T1000 (cell line): ENCODE measurements at places on chromosomes 4 and X.
A peak's percentile ranks its signal among the peaks of the same experiment; 100 is the strongest.

DNA sequence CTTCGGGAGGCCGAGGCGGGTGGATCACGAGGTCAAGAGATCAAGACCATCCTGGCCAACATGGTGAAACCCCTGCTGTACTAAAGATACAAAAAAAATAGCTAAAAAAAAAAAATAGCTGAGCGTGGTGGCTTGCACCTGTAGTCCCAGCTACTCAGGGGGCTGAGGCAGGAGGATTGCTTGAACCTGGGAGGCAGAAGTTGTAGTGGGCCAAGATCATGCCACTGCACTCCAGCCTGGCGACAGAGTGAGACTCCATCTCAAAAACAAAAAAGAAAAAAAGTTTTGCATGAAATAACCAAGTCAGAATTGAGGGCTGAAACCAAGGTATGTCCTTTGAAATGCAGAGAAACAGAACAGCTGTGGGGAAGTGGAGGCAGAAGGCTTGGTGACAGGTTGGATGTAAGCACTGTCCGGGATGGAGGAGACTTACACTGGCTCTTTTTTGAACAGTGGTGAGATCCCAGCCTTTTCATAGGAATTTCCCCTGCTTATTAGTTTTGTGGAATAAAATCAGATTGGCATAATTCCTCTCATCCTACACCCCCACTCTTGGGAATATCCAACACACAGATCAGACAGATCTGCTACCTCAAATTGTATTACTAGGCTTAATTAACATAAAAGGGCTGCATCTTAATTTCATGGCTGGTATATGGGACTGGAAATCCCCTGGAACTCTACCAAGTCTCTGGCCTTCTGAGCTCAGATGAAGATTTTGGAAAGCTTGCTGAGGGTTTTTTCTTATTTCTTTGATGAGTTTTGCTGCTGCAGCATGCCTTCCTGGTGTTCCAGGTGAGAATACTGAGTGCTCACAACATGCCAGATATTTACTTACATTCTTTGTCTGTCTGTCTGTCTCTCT lies 18.8 kb upstream of the C4orf36 start:
- no peak for DNase-seq

- DNase-seq: no peak
Measured at GRCh38 chrX:38919202-38919601, 117.9 kb downstream of the MID1IP1 start.

DNA sequence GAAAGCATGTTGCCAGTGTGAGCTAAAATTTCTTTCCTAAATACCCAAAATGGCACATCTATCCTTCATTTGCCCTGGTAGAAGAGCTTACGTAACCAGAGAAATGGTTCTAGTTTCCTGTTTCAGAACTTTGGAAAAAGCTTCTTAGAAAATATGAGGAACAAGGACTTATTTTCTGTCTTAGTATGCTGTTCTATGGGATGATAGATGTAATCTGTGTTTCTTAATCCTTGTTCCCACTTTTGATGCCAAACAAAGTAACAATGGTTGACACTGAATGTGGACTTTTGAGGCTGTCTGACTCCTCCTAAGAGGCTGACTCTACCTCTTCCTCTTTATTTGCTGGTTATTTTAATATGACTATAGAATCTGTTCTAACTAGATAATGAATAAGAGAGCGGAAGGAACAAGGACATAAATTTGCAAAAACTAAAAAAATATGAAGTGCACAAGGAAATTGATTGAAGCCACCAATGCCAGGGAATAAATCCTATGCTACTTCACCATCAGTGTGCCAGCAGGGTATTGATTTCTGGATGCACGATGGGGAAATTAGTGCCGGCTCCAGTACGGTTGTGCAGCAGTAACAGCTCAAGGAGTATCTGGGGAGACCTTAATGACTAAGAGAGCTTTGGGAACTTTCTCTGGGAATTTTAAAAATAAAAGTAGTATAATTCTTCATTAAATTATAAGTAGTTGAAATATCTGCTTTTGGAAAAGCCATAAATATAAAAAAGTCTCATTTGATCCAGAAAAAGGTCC lies 39.4 kb upstream of the TET2 start:
- no peak for DNase-seq

- no peak for DNase-seq
Measured at GRCh38 chrX:129984111-129984958, 1.9 kb downstream of the BCORL1 start.

DNA sequence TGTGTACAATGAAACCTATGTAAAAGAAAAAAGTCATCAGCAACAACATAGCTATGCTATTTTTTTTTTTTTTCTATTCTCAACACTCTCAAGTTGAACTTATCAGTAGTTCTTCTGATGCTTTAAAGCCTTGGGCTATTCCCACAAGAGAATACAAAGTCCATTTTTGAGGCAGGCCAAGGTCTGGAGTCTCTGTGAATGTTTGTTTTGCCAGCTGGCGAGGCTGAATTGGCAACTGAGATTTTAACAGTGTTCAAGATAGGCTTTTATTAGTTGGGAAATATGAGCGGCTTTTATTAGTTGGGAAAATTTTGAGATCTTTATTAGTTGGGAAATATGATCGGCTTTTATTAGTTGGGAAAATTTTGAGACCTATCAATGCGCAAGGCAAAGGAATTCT lies 336.6 kb downstream of the SLITRK2 start:
- DNase-seq: no peak

GRCh38 chr4:78293821-78294301 lies 236.7 kb downstream of the FRAS1 start:
- peak; percentile 52 for DNase-seq

DNA sequence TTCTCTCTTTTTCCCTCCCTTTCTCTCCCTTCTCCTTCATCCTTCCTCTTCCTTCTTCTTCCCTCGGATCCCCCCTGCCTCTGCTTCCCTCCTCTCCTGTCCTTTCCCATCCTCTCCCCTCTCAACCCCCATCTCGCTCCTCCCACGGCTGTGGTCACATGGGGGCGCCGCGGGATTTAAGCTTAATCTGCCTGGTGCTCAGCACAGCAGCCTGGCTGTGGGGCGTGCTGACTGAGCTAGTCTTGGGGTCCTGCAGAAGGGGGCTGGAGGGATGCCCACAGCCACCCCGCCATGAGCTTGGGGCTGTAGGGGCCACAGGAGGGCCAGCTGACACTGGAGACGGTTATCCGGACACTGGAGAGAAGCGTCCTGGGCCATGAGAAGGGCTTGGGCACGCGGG lies 10.7 kb downstream of the SMIM10L2A start:
- no peak for DNase-seq

DNA sequence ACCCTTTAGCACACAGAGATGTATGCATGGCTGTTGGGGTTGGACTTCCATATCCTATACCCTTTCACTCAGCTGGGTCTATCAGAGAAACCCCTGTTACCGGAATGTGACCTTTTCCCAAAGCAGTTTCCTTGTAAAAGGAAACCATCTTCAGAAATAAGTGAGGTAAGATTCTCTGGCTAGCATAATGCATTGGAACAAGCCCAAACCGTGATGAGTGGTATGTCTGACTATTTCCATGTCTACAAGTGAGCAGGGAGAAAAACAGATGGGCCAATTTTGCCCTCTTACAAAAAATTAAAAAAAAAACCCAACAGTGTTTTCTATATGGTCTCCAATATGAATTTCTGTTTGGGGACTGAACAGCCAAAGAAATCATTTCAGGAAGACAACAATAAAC lies 283.9 kb downstream of the SMARCA1 start:
- no peak for DNase-seq

- DNase-seq: no peak
Measured at GRCh38 chr4:15765391-15765790, 12.7 kb upstream of the CD38 start.

DNA sequence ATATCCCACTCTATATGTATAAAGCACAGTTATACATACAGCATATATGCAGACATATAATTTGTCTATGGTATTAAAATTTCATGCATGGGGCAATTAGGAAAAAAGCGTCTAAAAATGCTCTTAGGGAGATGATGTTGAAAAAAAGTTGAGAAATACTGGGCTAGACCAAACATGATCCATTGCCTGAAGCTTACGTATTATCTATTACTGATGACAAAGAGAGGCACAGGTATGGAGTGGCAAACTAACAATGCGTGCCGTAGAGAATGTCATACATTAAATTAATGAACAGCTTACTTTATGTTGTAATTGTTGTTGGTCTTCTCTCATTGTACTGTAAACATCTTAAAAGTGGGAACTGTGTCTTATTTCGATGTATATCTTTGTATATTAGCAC lies 13.9 kb downstream of the RHOH start:
- DNase-seq: no peak

DNA sequence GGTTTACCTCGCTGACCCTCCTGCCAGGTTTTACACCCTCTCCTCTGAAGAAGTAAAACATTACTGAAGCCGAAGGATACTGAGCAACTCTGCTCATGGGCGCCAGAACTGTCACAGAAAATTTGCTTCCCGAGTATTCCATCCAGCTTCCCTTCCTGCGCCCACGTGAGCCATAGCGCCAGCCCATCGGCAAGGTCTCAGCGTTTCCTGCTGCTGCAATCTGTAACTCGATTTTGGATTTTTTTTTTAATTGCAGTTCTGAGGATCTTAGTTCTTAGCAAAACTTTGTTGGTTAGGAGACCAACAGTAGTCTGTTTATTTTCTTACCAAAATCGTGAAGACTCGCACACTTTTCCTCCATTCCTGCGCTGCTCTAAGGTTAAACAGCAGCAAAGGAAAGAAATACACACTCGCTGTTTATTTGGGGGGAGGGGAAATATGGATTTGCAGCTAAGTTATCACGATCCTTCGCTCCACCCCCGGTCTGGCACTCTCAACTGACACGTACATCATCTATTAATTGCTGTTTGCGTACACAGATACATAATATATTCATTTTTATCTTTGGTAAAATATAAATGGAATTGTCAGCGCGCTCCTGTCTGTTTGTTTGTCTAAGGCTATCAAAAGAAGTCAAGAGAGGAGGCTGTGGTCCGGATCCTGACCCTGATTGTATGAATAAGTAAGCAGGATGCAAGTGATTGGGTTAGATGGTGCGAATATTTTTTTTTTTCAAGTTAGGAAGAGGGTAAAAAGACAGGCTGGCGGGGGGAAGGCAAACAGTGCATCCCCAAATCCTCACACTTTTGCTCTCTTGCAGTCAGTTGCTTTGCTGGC lies at the start of gene TLL1:
TLL1 (plus strand) TSS at position 777 of the 837 bp plus-strand sequence. CDS start 668 bp downstream, outside the sequence.
- DNase-seq: no peak

DNA sequence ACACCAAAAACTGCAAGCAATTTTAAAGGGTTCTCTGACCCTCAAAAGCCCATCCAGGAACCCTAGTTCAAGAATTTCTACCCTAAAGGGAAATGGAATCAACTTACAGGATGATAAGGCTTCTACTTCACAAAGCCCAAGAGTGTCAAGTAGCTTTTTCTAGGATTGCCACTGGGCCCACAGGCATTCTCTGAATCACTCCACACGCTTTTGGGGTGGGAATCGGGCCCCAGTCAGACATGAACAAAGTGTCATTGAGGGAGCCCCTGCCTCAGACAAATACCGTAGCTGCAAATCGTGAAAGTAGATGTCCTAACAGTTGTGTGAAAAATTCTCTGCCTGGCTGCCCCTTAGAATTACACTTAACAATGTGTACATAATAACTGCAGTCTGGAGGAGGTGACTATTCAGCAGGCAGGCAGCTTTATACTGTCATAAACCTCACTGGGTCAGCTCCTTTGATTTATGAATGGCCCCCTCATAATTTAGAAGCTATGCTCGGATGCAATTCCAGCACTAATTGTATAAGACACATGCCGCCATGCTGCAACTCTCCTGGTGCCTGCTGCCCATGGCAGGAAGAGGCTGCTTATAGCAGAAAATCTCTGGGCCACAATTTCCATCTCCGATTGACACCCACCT lies 36.7 kb downstream of the CHRDL1 start:
- no peak for DNase-seq

DNA sequence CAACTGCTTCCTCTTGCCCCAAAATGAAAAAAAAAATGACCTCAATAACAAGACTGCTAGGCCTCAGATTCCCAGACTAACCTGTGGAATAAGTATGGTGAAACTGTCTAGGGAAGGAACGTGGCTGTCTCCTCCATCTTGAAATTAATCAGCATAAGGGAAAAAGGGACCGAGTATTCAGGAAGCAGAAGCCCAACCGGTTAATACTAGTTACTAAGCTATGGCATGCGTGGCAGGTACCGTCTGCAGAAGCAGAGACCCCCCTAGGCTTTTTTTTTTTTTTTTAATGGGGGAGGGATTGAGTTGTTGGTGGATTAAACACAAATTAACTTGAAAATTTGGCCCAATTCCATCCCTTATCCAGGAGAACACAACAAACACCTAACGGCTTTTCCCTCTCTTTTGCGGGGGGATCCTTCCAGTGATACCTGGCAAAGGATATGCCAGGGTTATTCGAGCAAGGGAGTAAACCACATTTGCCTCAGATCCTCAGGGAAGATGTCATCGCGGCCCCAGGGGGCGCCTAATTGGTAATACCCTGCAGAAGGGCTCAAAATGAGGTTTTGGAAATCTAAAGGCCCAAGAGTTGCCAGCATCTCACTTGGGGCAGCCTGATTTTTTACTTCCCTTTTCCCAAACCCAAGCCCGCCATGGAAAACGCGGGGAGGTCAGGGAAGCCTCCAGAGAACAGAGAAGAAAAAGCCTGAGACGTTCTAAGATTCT lies 893 bp downstream of the RLIM start:
- no peak for DNase-seq

- DNase-seq: no peak
Measured at GRCh38 chr4:122963216-122963615, 40.8 kb upstream of the NUDT6 start.

- DNase-seq: no peak
Measured at GRCh38 chrX:45784590-45784989, 583.9 kb upstream of the DIPK2B start.

GRCh38 chrX:69076088-69076487 lies 89.2 kb downstream of the PJA1 start:
- DNase-seq: no peak

- DNase-seq: no peak
Measured at GRCh38 chr4:184568770-184569169, 80.5 kb downstream of the CASP3 start.

- peak; percentile 67 for DNase-seq
Measured at GRCh38 chr4:4990857-4991540, 28.3 kb downstream of the CYTL1 start.

- DNase-seq: no peak
Measured at GRCh38 chrX:51598899-51599298, 19.8 kb downstream of the CENPVL3 start.
